ENCODE measurements at places on chromosomes 7 and 10.

DNA sequence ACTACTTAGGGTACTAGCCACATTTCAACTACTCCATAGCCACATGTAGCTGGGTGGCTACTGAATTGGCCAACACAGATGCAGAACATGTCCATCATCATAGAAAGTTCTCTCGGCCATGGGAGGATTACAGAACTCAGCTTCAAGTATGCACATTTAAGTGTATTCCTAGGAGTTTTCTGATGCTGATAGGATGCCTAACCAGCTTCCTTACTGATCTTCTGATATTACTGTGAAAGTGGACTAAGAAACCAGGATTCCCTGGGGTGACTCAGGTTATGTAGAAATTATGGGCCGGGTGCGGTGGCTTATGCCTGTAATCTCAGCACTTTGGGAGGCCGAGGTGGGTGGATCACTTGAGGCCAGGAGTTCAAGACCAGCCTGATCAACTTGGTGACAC lies 125.5 kb downstream of the FRMD4A start:
- DNase-seq: no peak

DNA sequence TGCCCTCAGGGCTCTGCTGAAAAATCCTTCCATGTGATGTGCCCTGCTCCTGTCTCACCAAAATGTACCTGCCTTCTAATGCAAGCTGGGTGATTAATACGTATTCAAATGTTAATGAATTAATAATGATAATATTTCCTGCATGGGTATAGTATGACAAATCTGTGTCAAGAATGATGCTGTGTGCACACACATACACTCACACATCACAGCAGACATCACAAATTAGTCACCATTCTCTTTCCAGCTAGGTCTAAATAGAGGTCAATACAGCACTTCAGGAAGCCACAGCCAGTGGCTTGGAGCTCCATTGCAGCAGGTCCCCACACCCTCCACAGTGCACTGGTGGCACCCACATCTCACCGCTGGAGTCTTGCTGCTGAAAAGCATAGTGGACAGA lies 681.2 kb upstream of the NRP1 start:
- no peak for DNase-seq

DNA sequence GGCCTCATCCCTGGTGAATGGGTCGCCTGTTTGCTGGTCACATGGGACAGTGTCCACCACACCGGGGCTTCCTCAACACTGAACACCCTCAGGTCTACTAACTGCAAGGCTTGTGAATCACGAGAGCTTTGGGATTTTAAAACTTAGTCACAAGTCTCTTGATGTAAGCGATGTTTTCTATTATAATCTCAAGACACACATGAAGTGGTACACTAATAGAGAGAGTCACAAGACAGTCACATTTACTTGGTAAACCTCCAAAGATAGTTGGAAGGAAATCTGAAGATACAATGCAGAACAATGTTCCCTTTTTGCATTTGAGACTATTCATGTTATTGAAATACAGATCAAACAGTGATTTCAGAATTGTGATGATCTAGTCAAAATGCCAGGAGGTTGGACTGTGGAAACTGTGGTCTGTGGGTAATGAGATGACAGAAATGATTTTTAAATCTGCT lies 233.1 kb upstream of the KLF6 start:
- DNase-seq: no peak

DNA sequence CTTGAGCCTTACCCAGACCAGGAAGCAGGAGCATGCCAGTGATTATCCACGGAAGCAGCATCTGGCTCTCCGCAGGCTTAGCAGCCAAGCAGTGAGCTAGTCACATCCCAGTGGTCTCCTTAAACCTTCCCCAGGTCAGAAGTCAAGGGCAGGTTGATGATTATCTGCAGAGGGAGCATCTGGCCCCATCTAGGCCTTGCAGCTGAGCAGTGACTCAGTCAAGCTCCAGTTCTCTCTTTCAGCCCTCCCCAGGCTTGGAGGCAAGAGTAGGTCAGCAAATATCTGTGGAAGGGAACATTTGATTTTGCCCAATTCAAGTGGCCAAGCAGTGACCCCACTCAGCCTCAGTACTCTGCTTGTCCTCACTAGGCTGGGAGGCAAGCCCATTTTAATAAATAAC lies 61.6 kb downstream of the ANKRD7 start:
- DNase-seq: no peak

GRCh38 chr10:129174232-129175014 lies 292.6 kb upstream of the MGMT start:
- DNase-seq: no peak

DNA sequence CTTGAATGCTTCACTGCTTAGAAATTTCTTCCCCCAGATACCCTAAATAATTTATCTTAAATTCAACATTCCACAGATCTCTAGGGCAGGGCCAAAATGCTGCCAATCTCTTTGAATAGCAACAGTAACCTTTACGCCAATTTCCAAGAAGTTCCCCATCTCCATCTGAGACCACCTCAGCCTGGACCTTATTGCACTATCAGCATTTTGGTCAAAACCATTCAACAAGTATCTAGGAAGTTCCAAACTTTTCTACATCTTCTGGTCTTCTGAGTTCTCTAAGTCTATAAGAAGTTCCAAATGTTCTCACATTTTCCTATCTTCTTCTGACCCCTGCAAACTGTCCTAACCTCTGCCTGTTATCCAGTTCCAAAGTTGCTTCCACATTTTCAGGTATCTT lies 1306.9 kb upstream of the SORCS1 start:
- DNase-seq: no peak

- DNase-seq: no peak
Measured at GRCh38 chr10:104478380-104478779, 124.7 kb downstream of the CFAP58 start.

GRCh38 chr7:100547872-100548271 lies 8.9 kb downstream of the AGFG2 start:
- no peak for DNase-seq

GRCh38 chr7:2299870-2300512 lies 14.2 kb downstream of the SNX8 start:
- no peak for DNase-seq

- DNase-seq: no peak
Measured at GRCh38 chr7:127250312-127251035, 2.3 kb downstream of the GRM8 start.

- DNase-seq: no peak
Measured at GRCh38 chr10:33279811-33280602, 54.5 kb downstream of the NRP1 start.

- no peak for DNase-seq
Measured at GRCh38 chr7:2759736-2760097, 71.7 kb downstream of the AMZ1 start.

DNA sequence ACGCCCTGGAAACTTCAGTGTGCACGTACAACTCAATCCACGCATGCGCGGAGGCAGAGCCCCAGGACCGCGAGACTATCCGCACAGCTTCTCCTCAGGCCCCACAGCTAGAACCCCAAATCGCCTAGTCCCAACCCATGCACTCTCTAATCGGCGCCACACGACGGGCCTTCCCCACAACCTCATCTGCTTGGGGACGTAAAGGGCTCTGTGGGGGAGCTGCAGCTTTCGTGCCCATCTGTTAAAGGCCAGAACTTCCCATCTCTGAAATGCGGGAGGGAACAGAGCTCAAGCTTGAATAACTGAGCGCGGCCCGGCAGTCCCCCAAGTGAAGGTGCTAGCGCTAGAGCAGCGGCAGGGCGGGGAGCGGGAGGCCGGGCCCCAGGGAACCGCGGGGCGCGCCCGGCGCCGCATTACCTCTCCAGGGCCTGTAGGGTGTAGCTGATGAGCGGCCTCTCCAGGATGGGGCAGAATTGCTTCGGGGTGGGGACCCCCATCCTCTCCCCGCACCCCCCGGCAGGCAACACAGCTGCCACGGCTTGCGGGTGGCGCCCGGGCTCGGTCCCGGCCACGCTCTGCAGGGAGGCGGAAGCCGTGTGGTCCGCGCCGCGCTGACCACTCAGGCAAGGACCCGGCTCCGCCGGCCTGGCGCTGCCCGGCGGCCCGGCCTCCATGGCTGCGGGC lies 547 bp downstream of the CRPPA start:
- DNase-seq: peak; percentile 62

DNA sequence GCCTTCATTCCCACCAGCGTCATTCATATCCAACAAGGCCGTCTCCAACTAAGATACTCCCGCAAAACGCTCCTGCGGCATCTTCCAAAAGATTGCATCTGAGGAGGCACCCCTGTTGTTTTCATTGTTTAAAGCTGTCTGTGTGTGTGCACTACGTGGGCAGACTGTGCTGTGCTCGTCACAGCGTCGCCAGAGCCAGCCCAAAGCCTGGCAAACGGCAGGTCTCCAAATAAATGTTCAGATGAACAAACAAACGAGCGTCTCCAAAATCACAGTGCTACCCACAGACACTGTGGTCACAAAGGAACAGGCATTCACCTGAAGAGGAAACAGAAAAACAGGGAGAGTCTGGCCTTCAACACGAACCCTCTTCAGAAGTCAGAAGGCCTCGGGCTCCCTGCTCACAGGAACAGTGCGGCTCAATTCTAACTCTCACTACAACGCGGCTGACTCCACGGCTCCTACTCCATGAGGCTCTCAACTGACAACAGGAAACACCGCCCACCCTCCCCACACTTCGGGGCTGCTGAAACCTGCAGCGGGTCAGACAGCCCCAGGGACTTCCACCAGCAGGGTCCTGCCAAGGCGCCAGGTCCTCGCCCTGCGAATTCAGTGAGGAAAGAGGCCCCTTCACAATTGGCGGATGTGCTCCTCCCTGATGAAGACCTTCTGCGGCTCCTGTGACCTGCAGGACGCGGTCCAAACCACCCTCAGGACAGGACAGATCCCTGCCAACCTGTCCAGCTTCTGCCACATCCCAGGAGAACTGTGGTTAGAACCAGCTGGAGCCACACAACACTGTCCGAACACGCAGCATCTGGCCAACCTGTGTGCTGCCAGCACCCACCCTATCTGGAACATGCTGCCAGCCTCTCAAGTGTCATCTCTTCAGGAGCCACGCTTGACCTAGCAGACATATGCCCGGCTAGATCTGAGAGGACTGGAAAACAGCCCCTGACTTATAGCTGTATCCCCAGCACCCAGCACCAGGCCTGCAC lies 36.1 kb downstream of the MAD1L1 start:
- DNase-seq: no peak

DNA sequence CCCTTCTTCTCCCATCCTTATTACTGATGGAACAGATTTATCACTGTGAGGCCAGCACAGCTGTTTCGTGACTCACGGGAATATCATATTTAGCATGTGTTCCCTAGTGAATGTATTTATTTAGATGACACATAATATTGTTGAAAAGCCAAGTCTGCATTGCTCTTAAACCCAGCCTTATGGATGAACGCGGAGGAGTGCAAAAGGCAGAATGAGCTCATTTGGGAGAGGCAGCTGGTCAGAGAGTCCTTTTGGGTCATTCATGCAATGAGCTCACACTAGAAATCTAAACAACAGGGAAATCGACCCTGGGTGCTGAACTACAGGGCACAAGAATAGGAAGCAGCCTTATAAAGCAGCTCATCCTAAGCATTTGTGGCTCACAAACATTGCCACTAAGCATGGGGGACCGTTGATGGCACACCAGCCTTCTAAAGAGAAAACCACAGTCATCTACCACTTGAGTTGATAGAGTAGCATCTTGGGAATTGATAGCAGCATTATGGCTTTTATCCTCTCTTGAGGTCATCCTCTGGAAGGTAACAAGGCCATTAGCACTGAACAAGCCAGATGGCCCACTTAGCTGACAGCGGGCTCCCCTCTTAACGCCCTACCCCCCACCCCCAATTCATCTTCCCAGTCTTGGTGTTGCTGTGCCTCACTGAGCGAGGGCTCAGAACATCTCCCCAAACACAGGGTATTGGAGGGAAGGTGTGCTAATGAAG lies 32.9 kb upstream of the SDK1 start:
- no peak for DNase-seq

Data from stimulated activated CD8-positive, alpha-beta memory T cell treated with anti-CD3 and anti-CD28 coated beads, Interleukin-7, amount 100 ng/mL, for 1 hour (primary cell).